ENCODE measurements at places on chromosomes 5 and 9.
A peak's percentile ranks its signal among the peaks of the same experiment; 100 is the strongest.

GRCh38 chr9:125651576-125652232 lies 55.3 kb downstream of the MAPKAP1 start:
- no peak for DNase-seq

DNA sequence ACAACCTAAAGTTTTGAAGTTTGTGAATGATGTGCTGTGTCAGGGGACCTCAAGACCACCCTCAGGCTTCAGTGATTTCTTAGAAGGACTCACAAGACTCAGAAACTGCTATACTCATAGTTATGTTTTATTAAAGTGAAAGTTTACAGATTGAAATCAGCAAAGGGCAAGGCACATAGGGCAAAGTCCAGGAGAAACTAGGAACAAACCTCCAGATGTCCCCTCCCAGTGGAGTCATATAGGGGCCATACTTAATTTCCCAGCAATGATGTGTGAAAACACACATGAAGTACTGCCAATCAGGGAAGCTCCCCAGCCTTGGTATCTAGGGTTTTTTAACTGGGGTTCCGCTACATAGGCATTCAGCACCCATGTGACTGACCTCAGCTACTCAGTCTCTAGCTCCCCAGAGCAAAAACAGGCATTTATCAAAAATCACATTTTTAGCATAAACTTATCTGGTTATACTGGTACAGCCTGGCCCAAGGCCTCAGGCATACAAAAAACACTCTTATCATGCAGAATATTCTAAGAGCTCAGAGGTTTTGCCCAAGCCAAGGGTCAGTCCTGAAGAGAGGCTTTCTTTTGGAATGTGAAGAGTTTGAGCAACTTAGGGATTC lies 74.7 kb upstream of the ANKRD55 start:
- no peak for DNase-seq

GRCh38 chr9:126147186-126147935 lies 179.3 kb upstream of the MVB12B start:
- DNase-seq, result no peak

GRCh38 chr5:174601946-174602345 lies 122.4 kb upstream of the MSX2 start:
- no peak for DNase-seq

GRCh38 chr5:134738963-134739661 lies 764 bp downstream of the CAMLG start:
- DNase-seq, result peak; percentile 14

DNA sequence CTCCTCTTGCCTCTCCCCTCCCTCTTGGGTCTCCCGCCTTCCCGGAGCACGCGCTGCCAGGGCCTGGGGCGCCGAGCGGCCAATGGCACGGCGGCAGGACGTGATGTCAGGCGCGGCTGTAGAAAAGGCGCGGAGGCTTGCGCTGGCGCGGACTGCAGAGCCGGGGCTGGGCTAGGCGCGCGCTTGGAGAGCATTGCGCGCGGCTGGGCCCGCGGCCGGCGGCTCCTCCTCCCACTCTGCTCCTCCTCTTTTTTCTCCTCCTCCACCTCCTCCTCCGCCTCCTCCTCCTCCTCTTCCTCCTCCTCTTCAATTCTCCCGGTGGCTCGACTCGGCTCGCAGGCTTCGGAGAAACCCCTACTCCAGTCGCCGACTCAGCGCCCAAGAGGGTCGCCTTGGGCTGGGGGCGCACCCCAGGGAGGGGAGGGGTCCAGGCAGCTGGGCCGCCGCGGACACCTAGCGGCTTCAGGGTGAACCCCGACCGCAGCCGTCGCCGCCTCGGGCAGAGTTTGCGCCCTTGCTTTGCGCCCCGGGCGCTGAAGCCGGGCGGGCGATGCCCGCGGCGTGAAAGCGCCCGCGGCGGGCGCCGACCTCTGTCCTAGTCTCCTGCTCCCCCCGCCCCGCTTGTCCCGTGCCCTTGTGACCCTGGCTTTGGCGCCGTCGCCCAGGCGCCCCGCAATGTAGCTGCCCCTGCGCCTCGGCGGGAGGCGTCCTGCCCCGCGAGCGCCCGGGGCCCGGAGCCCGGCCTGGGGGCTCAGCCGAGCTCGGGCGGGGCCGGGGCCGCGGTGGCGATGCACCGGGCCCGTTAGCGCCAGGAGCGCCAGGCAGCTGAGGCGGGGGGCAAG lies at the start of gene LHX2:
LHX2 (plus strand) TSS at position 309 of the 842 bp plus-strand sequence. CDS start 581 bp downstream, outside the sequence.
- DNase-seq, result no peak

DNA sequence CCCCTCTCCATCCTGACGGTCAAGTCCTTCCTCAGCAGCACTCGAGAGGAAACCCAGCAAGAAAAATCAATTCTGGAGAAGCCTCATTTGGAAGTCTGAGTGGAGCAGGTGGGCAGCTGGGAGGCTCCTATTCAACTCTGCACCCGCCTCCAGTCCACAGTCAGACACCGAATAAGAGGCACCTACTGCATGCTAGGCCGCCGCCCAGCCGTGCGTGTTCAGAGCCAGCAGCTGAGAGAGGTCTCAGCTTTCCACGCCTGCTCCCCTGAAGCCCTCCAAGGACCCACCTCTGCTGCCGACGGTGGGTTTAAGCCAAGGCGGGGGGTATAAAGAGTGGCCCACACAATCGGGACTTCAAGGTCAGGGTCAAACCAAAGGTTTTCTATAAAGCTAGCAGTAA lies 41.9 kb downstream of the VAV2 start:
- DNase-seq, result no peak

Measured in T-helper 2 cell (primary cell).